Smooth muscle cell of the brain vasculature (primary cell): ENCODE measurements at places on chromosomes 3 and 15.
A peak's percentile ranks its signal among the peaks of the same experiment; 100 is the strongest.

GRCh38 chr3:33385423-33385822, 54.8 kb downstream of the UBP1 start:
- no peak for DNase-seq

DNA sequence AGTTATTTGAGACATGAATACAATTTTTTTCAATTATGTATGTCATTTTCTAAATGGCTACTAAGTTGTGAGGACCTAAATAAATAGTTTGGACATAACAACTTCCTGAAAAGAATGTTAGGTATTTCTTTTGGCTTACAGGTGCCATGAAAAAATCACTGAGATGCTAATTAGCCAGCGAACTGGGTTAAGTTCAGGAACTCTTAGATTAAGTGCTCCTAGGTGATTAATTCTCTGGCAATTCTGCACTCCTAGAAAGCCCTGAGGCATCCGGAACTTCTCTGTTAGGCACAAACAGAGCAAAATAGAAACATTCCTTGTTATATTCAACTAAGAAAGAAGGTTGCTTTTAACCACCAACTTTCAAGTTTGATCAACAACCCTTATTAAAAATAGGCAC, 192.3 kb downstream of the STAG1 start:
- no peak for DNase-seq

DNA sequence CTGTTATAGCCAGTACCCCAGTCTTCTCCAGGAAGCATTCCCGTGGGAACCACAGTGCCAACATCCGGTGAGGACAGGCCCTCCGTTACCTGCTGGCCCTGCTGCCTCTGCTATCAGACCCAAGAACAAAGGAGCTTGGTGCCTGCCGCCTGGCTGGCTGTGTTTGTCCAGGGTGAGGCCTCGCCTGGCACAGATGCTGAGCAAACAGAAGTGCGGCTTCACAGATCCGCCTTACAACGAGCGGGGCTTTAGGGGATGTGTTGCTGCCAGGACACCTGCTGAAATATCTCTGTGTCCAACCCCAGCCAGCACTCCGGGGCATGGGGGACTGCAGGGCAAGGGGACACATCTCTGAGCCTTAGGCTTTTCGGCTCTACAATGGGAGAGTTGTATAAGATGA, 2.2 kb upstream of the EPHB3 start:
- no peak for DNase-seq

DNA sequence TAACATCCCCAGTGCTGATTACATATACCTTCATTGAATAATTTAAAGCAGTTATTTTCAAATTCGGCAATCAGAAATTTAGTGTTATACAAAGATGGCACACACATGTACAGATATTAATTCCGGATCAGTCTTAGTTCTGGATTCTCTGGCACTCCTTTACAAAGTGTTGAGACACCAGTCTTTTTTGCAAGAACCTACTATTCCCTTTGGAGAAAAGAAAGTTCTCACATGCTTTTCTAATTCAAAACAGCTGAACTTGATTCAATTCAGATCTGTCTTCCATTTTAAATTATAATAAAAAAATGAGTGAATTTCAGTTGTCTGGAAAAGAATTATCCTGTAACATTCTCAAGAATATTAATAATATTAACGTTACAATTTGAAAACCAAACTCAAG, 20.4 kb downstream of the CCDC191 start:
- DNase-seq = no peak

GRCh38 chr3:129617381-129618185, 11.1 kb upstream of the PLXND1 start:
- no peak for DNase-seq

DNA sequence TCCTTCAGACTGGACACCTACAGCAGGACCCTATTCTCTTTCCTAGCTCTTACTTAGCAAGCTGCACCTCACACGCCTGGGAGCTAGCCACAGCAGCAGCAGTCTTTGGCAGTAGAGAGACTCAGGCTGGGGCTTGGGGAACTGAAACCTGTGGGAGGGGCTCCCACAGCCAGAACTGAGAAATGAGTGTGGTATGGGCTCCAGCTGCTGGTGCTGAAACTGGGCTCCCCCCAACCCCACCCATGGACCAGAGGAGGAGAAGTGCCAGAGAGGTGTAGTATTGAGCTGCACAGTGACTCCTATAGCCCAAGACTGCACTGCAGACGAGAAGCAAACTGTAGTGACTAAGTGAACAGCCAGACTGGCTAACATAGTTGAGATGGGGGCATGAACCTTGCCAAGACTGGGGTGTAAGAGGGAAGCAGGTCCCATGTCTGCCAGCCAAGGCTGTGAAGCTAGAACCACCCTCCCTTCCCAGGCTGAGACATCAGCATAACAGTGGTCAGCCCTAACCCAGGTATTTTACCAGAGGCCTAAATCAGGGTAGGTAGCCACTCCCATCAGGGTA, 62.5 kb downstream of the MYO5A start:
- DNase-seq = no peak

DNA sequence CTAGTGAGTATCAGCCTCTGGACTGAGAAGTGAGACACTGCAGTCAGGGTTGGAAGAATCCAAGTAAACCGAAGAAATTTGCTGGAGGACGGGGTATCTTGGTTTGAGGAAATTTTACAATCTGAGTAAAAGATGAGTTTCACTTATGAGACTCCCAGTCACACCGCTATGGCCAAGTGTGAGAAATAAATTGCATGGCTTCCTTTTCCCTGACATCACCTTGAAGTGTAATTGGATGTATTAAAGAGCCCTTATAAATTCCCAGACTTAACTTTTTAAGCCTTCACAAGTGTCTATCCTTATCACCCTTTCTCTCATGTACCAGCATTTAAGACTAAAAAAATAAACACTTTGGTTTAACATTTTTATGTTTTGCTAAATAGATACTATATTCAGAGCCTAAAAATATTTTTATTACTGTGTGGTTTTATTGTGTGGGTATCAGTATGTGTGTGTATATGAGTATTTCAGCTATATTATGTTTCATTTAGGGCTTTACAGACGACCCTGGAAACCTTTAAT, 23.8 kb downstream of the USP3 start:
- no peak for DNase-seq

GRCh38 chr3:153273217-153273616, 111.2 kb downstream of the RAP2B start:
- DNase-seq = no peak

GRCh38 chr3:138938877-138939560, 7.9 kb downstream of the FOXL2 start:
- no peak for DNase-seq

GRCh38 chr15:68421798-68422402, 10.1 kb downstream of the ITGA11 start:
- no peak for DNase-seq

DNA sequence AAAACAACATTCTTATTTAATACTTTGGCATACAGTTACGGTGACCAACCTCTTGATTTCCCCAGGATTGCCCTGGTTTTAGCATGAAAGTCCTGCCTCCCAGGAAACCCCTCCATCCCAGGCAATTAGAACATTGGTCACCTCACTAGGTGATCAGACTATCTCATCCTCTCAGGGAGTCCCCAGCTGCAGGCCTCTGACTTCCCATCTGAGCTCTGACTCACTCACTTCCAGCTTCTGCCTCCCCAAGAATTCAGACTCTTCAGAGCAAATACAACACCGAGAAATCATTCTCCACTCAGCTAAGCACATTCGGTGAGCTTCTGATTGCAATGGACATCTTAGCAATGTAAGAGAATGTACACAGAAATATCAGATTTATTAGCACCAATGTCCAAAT, 92.4 kb upstream of the HES1 start:
- DNase-seq = peak; percentile 23

GRCh38 chr15:75195766-75196241, 5.9 kb upstream of the C15orf39 start:
- no peak for DNase-seq

GRCh38 chr15:48992545-48992944, 28.8 kb upstream of the SHC4 start:
- no peak for DNase-seq

- DNase-seq = no peak
Observed at GRCh38 chr15:74616366-74616939, 817 bp downstream of the CLK3 start.

DNA sequence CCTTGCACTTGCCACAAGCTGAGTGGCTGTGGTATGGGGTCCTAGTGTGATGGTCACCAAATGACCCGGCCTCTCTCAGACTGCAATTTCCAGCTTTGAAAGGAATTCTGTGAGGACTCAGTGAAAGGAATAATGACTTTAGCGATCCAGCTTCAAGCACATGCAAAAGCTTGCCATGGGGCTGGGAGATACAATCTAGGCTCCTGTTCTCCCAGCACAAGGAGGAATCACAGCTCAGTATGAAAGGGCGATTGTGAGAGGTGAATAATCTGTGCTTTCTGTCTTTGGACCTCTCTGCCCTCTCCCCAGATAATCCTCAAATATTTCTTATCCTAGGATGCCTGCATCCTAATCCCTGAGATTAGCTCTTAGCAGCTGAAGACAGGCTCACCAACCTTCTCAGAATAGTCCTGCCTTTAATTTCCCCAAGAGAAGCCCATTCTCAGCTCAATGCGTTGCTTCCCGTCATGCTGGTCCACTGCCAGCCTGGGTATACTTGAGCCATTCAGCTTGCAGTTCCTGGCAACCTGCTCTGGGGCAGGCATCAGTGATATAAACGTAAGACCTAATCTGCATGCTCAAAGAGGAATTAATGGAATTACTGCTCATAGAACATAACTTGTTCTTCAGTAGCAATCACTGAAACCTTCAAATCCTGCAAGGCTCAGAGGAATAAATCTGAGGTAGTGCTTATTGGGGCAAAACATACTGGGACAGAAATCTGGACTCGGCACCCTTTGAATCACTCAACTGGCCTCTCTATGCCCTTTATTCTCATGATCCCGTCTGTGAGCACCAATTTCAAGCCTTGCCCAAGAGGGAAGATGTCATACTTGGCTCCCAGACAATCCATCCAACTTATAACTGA, 15.1 kb downstream of the TLNRD1 start:
- no peak for DNase-seq

- no peak for DNase-seq
Observed at GRCh38 chr3:16423298-16423697, 90.2 kb downstream of the RFTN1 start.

GRCh38 chr3:111763001-111763471, 96.0 kb upstream of the PHLDB2 start:
- DNase-seq = no peak

GRCh38 chr3:37140899-37141541, 33.4 kb downstream of the LRRFIP2 start:
- no peak for DNase-seq

DNA sequence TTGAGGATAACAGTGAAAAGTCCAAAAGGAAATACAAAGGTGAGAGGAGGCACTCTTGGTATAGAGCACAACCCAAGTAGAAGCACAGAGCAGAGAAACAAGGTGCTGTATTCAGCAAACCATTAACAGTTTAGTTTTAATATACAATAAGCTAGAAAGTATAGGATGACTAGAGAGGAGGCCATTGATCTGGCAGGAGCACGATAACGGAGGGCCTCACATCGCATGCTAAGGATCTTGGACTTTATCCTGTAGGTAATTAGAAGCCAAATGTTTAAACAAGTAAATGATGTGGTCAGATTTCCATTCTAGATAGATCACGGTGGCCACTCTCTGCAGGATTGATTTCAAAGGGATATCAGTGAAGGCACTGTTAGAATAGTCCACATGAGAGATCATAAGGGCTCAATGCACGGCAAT, 935.0 kb downstream of the ROBO1 start:
- DNase-seq = no peak

- no peak for DNase-seq
Observed at GRCh38 chr3:49013738-49014660, 4.4 kb downstream of the DALRD3 start.

DNA sequence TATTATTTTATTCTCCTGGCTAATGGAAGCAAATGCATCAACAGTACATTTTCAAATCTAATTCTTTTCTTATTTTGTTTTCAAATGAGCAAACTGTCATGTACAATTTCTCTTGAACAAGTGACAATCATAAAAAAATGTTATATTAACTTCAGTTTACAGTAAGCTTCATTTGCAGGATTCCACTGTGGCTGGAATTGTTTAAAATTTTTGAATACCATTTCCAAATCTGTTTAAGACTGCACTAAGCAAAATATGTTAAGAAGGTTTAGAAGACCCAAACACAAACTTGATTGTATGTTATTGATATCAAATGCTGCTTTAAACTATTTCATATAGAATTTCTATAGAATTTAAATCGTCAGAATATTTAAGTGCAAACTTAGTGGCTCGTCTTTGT, 92.8 kb downstream of the ZNF280D start:
- no peak for DNase-seq

DNA sequence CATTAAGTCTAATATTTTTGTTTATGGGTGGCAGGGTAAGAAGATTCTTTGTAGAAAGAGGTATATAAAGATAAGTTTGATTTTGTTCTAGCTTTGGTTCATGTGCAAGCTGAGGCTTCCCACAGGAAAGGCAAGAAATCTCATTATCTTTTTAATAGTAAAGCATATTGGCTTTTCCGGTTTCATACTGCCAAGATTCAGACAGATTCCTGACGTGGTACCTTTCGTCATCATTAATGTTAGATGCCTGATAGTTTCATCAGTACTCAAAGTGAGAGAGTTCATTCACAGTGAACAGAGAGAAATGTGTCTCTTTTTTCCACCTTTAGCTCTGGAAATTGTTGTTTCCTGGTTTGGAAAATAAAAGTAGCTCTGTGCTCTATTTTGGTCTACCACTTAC, 16.5 kb downstream of the TPM1 start:
- no peak for DNase-seq

GRCh38 chr3:57041674-57042073, 18.8 kb upstream of the SPATA12 start:
- no peak for DNase-seq

GRCh38 chr15:65772930-65773329, 19.2 kb downstream of the DENND4A start:
- no peak for DNase-seq

GRCh38 chr15:58235961-58236360, 97.8 kb downstream of the AQP9 start:
- DNase-seq = no peak

DNA sequence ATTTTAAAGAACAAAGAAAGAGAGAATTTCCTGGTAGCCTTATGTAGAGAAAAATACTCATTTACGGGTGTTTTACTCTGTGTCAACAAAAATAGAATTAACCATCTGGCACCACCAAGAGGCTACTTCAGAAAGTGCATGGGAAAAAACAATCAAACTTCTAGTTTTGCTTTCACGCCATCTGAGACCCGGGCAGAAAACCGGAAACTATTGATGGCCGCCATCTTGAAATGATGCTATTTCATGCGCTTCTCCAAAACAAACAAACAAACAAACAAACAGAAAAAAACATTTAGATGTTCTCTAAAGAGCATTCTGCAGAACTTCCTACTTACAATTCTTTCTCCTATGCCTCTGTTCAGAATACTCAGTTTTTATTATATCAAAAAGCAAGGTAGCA, 49.4 kb upstream of the SYNPR start:
- no peak for DNase-seq
